Astrocyte (in vitro differentiated cells and primary cell): ENCODE measurements at places on chromosomes 5 and 9. TPM values are rescaled to one million over a fixed set of nuclear protein-coding genes. Genes with fewer than 3 reads are reported as not detected.

Gene ANKRD31
- total RNA-seq, result 0.07 and 0.14 TPM in 2 replicates

DNA sequence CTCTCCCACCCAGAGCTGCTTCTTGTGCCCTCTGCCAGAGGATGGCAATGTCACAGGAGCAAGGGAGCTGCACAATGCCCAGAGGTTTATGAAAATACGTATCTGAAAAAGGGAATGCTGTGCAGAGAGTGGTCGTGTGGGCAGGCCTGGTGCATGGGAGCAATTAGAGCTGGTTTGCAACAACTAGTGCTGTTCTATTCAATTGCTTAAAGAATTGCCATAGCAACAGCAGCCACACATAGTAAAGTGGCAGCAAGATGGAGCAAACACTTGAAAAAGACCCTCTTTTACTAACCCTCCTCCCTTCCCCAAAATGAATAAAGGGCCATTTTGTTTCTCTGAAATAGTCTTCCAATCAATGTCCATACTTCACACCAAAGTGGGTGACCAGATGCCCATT, 166.3 kb downstream of the CRB2 start:
- no peak overlapping the region for H3K4me3 ChIP-seq
- no peaks in the 10 kb centered on the region for H3K36me3 ChIP-seq
- H3K4me1 ChIP-seq, result no peaks in the 10 kb centered on the region
- H3K27ac ChIP-seq, result no peak overlapping the region
- DNase-seq, result no peak

DNA sequence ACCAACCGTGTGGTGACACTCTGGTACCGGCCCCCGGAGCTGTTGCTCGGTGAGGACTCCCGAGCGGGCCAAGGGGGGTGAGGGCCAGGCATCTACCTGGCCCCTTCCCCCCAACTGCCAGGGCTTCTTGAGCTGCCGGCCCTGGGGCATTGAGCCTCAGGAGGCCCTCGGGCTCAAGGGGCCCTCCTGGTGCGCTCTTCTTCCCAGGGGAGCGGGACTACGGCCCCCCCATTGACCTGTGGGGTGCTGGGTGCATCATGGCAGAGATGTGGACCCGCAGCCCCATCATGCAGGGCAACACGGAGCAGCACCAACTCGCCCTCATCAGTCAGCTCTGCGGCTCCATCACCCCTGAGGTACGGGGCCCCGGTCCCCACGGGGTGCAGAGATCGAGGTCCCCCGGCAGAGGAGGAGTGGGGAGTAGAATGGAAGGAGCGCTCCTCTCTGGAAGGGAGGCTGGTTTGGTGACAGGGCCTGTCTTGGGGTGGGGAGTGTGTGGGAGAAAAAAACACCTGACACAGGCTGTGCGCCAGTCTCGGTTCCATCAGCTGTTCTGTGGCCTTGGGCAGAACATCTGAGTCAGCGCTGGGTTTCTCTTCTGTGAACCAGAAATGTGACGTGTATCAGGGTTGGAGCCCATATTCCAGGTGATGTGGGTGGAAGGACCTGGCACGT, 2.6 kb downstream of the CDK9 start:
- peaks cover 44% of the 10 kb centered on the region for H3K36me3 ChIP-seq
- no peak overlapping the region for H3K4me3 ChIP-seq
- no peak for DNase-seq
- peaks cover 7% of the 10 kb centered on the region for H3K4me1 ChIP-seq
- no peak overlapping the region for H3K27ac ChIP-seq

Gene KYAT1
- 9.3 and 10.1 TPM in 2 replicates for total RNA-seq

DNA sequence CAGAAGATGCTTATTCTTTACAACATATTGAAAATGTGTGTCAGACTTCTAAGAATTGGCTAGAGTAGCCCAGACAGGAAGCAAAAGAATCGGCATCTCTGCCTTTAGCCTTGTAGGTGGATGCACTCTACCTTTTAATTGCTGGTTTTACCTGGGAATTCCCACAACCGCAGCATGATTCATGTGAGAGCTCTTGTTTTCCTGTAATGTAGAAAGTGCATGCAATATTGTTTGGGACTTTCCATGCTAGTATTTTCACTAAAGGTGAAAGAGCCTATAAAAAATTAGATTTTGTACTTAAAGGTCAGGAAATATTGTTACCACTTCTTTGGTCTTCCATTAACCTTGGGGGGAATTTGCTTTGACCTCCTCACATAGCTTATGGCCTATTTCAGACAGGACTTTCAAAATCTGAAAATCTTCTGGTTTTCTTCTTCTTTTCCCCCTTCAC, 89.8 kb downstream of the NTRK2 start:
- DNase-seq, result no peak
- H3K36me3 ChIP-seq, result no peaks in the 10 kb centered on the region
- no peak overlapping the region for H3K27ac ChIP-seq
- H3K4me3 ChIP-seq, result no peak overlapping the region

Gene ECPAS
- total RNA-seq, result 89.7 and 93.1 TPM in 2 replicates

DNA sequence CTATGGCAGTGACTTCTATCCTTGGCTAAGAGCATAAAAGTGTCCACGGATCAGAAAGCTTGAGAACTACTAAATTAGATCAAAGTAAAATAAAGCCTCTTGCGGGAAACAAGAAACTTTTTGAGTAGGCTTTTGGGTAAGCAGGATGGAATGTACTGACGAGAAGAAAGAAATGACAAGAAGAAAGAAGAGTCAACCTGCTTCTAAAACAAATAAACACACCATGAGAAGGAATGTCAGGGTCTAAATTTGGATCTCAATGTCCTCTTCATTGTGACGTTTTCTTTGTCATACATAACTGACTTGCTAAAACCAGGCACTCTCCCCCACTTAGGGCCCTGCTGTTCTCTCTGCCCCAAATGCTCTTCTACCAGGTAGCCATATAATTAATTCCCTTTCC, 290.1 kb upstream of the PTGER4 start:
- no peak overlapping the region for H3K4me3 ChIP-seq
- no peaks in the 10 kb centered on the region for H3K27me3 ChIP-seq
- no peak overlapping the region for H3K27ac ChIP-seq

Gene SSNA1
- 49.1 and 52.7 TPM in 2 replicates for total RNA-seq

DNA sequence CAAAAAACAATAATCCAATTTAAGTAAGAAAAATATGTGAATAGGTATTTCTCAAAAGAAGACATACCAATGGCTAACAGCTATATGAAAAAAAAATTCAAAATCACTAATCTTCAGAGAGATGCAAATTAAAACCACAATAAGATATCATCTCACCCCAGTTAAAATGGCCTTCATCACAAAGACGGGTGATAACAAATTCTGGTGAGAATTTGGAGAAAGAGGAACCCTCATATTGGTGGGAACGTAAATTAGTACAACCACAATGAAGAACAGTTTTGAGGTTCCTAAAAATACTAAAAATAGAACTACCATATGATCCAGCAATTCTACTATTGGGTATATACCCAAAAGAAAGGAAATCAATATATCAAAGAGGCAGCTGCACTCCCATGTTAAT, 94.3 kb downstream of the TMEM167A start:
- H3K4me3 ChIP-seq, result no peak overlapping the region
- no peaks in the 10 kb centered on the region for H3K27me3 ChIP-seq
- H3K27ac ChIP-seq, result no peak overlapping the region
- H3K4me1 ChIP-seq, result no peaks in the 10 kb centered on the region
- no peaks in the 10 kb centered on the region for H3K36me3 ChIP-seq

Gene BARHL1
- total RNA-seq, result not detected in 2 replicates
